ENCODE measurements at places on chromosomes 5 and 9.

- no peak for DNase-seq
Measured at GRCh38 chr5:153157156-153157555, 333.3 kb upstream of the GRIA1 start.

- no peak for DNase-seq
Measured at GRCh38 chr5:163369776-163370385, 67.5 kb upstream of the CCNG1 start.

DNA sequence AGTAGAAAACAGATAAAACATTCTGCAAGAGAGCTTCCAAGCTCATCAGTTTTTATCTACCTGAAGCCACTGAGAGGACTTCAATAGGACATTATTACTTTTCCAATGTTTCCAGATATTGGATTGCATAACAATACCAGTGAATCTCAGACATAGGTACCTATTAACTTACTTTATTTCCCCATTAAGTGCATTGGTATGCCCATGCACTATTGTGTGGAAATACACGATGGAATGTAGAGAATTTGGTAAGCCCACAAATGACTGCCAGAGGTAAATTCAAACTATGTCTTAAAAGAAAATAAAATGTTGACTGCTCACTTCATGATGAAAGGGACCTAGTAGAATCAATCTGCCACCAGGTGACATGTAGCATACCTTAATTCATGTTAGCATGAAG, 48.1 kb upstream of the PRR16 start:
- no peak for DNase-seq

DNA sequence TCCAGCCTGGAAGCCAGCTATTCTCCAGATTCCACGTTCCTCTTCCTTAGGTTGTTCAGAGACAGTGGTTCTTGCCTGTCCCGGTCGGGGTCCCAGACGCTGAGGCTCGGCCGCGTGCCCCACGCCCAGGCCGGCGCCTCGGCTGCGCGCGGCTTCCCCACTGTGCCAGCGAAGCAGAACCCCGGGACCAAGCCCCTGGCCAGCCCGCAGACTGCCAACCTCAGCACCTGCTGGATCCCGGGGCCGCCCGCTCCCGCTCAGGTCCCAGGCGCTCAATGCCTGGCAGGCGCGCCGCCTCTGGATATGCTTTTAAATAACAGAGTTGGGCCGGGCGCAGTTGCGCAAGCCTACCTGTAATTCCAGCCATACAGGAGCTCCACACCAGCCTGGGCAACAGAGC, 195.5 kb downstream of the MAN2A1 start:
- DNase-seq, result no peak

DNA sequence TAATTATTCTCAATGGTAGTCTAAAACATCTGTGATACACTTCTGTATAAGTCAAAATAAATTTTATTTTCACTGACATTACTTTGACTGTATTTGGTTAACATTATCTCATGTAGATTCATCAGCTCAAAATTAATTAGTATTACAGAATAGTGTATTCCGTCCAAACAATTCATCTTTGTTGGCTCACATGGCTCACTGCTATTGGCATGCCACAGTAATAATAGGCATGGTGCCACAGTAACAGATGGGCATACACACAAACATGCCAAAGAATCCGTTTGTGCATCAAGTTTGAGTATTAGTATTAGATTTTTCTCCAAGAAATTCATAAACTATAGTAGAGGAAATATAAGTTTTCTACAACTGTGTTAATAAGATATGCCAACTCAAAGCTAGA, 14.2 kb downstream of the AP3B1 start:
- DNase-seq, result no peak

DNA sequence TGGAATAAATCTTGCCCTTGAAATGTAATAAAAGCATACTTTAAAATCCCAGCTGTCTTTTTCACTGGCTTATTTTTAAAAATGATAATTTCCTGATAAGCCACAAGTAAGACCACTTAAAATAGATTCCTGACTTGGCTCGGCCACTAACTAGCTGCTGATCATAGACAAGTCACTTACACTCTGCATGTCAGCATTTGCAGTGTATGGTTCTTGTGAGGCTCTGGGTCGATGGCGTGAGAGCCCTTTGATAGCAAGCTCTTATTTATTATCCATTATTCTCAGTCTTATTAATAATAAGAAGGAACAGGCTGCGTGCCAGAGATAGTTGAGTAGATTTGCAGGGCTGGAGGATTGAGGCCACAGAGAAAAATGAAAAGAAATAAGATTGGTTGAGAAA, 110.7 kb upstream of the IL12B start:
- no peak for DNase-seq

GRCh38 chr5:65695896-65696295, 26.0 kb downstream of the SGTB start:
- no peak for DNase-seq

- DNase-seq, result no peak
Measured at GRCh38 chr5:139079225-139079990, 118.8 kb downstream of the SIL1 start.

DNA sequence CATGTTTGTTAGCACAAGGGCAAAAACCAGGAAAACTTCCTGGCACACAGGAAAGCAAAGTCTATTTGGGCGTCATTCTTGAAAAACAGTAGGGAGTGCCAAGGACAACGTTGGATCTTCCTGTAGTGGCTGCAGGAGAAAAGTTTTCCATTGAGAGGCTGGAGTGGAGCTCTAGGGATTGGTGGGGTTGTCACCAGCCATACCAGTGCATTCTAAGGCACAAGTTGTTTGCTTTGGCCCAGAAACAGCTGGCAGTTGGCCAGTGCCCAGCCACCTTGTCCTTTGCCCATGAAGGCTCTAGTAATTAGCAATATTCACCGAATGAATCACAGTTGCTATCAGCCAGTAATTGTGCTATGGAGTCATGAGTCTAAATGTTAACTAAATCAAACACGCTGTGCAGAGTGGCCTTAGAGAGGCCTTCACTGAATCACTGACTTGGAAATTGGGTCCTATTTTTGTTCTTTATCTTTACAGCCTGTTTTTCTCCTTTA, 26.4 kb downstream of the TNFSF15 start:
- DNase-seq, result no peak

DNA sequence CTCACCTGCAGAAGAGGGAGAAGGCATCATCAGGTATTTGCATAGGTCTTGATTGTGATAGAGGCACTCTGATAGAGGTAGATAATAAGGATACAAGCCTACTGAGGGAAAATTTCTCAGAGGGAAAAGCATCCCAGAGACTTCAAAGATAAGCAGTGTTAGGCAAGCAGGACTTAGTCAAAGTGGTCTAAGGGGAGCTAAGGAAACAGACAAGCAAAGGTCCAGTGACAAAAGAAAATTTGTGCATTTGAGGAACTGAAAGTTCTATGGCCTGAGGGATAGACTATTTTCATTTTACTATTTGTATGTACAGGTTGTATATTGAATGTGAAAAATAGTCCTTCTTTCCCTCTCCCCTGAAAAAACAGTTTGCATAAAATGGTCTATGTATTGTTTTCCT, 27.4 kb downstream of the OXCT1 start:
- no peak for DNase-seq

GRCh38 chr9:92151691-92152393, 36.6 kb upstream of the SPTLC1 start:
- DNase-seq, result no peak

GRCh38 chr9:70069704-70070103, 26.1 kb downstream of the MAMDC2 start:
- no peak for DNase-seq

DNA sequence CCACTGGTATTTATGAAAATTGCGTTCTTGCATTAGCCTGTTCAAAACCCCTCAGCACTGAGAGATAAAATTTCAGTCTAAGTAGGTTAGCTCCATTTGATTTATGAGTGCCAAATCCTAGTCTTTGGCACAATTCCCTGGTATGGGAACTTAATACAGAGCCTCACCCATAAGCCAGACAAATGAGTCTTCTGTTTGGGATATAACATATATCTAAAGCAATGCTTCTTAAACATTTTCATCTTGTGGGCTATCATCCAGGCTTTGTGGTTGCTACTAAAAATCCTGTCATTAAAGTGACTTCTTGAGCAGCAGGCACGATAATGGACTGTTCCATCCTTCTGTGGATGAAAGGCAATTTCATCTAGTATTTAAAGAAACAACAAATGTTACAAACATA, 419.5 kb upstream of the ACTBL2 start:
- no peak for DNase-seq

- DNase-seq, result no peak
Measured at GRCh38 chr5:132012371-132013005, 1.0 kb upstream of the ACSL6 start.

DNA sequence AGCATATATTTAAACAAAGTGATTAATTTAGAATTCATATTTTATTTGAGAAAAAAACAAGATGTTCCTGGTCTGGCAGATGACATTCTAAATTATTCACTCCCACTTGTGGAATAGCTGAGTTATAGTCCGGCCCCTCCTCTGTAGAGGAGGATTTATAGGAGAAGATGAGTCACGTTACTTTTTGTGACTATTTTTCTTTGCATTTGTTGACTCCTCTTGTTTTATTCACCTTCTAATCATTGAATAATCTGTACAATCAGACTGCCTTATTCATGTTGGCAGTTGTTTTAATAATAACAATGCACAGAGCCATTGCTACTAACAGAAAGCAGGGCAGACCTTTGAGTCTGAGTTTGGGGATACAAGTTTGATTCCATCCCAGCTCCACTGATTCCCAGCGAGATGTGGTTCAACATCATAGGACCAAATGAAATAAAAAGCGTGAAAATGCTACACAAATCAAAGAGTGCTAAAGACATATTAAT, 23.2 kb downstream of the DOCK8 start:
- DNase-seq, result no peak

DNA sequence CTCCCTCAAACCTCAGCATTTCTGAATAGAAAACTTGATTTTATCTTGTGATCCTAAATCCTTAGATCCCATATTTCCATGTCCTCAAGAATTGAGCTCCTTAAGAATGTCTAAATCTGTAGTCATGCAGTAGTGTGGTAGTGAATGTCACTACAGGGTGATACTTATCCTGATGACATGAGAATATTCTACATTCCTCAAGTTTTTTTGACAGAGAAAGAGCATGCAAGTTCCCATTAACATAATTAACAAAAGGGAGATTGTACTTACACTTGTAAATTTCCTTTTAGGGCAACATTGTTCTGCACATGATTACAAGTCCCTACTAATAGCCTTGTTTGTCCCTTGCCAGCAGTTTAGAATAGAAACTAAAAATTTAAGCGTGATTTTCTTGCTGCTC, 352.3 kb downstream of the PTPRD start:
- no peak for DNase-seq

GRCh38 chr5:2003690-2004365, 121.1 kb upstream of the IRX4 start:
- no peak for DNase-seq

GRCh38 chr5:139133282-139133681, 64.9 kb downstream of the SIL1 start:
- DNase-seq, result no peak

DNA sequence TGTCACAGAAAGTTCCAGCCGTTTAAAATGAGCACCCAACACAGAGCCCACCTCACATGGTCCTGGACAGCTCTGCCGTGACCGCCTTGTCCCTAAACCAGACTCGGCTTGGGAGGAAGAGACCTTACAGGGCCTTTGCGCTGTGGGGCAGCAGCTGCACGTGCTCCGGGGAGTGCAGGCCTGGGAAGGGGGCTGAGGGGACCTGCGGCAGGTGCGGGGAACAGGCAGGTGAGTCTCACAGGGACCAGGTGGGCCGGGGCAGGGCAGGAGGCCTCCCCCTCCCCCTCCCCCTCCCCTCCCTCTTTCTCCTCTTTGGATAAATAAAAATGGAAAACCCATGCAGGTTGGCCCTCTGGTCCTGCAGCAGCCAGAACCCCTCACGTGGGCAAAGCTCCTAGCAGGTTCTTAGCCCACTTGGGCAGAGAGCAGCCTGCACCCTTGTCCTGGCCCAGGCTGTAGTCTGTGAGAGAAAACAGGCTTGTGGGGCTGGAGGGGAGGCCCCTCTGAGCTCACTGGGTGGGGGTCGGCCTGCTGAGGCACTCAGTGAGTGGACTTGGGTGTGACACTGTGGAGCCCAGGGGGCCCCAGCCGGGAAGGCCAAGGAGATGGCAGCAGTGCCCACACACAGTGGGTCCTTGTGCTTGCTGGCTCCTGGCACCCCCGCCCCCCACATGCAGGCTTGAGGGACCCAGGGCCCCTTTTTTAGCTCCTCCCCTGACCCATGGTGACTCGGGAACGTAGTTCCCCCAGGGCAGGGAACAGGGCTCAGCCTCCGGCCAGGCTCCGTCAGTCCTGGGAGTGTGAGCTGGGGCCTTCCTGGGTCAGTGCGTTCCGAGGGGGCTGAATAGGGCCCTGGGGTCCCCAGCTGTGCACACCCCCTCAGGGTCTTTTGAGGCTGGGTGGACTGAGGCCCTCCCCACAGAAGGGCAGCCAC, 40.0 kb upstream of the CACNA1B start:
- DNase-seq, result no peak

DNA sequence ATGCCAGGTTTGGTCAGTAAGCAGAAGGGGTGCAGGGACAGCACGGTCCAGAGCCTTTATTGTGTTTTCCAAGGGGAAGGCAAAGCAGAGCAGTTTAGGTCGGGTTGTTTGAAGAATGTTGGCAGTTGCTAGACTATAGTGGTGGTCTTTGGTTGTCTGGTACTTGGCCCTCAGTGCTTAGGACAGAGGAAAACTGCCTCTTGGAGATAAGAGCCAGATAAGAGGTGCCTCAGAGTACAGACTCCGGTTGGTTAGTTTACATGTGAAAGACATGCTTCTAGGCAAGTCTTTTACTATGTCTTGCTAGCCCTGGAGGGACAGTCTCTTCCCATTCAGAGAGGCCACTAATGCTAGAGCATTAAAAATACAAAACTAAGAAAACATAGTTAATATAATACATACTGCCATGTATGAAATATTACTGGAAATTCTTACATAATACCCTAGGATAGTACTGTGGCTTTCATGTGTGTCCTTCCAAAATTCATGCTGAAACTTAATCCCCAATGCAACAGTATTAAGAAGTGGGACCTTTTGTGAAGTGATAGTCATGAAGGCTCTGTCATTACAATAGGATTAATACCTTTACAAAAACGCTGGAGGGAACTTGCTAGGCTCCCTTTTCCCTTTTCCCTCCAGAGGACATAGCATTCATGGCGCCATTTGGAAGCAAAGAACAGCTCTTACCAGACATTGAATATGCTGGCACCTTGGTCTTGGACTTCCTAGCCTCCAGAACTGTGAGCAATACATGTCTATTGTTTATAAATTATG, 280.4 kb downstream of the TMEM167A start:
- no peak for DNase-seq

- DNase-seq, result no peak
Measured at GRCh38 chr5:55993013-55993412, 1.8 kb downstream of the IL6ST start.

- no peak for DNase-seq
Measured at GRCh38 chr5:123538670-123539459, 26.9 kb downstream of the CSNK1G3 start.

- DNase-seq, result no peak
Measured at GRCh38 chr5:149177911-149178565, 36.7 kb downstream of the ABLIM3 start.

DNA sequence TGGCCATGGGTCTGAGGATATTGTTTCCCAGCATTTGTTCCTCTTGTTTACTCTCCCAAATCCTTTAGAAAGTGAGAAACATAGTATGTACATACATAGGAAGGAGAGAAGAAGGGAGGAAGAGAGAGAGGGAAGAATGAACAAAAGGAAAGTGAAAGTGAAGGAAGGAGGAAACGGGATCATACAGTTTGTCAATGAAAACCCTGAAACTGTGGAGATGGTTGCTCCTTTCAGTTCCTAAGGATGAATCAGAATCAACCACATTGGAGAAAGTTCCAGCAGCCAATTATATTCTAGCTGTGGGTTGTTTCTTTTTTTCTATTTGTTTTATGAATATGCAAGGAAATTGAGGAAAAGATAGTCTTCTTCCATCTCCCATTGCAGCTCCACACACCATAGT, 396.5 kb downstream of the MLLT3 start:
- no peak for DNase-seq
